HuH-7 (cell line): ENCODE measurements at places on chromosomes 7 and 10.

- no peak for DNase-seq
Measured at GRCh38 chr7:136958016-136958415, 89.6 kb downstream of the CHRM2 start.

- no peak for DNase-seq
Measured at GRCh38 chr10:67171970-67172369, 246.1 kb downstream of the LRRTM3 start.

- DNase-seq: no peak
Measured at GRCh38 chr7:55065079-55065478, 46.3 kb downstream of the EGFR start.

GRCh38 chr10:115018185-115018931 lies 74.8 kb upstream of the ATRNL1 start:
- DNase-seq: no peak

GRCh38 chr7:45146531-45147379 lies 10.8 kb upstream of the RAMP3 start:
- DNase-seq: peak; percentile 40
